Neuronal stem cell (in vitro differentiated cells): ENCODE measurements at places on chromosomes 2 and 18.
A peak's percentile ranks its signal among the peaks of the same experiment; 100 is the strongest.

GRCh38 chr2:95264624-95265023, 9.6 kb upstream of the PROM2 start:
- no peak for DNase-seq

DNA sequence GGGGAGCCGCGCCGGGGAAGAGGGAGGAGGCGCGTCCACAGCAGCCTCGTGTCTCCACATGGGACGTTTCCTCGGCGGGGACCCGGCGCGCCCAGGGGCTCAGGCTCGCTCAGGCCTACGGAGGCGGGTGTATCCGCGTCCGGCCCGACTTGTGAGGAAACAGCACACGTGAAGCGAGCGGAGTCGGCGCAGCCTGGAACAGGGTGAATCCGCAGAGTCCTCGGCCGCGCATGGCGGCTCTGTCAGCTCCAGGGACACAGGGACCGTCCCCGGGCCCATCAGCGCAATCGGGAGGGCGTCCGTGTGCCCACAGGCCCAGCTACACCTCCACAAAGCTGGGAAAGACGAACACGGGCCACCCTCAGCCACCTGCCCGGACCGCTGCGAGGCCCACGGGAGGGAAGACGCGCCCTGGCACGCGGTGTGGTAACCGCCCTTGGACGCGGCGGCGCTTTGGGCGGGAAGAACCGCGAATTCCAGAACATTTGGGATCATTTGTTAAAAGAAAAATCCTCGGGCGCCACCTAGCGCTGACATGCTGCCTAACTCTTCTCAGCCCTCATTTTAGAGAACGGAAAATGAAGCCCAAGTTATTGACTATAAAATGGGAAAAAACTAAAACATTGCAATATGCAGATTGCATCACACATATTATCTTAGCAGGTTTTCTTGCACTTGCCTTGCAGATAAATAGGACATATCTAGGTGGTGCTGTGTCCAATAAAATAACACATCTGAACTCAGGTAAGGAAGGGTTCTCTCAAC, 40.4 kb downstream of the TMEM18 start:
- DNase-seq = peak; percentile 67

DNA sequence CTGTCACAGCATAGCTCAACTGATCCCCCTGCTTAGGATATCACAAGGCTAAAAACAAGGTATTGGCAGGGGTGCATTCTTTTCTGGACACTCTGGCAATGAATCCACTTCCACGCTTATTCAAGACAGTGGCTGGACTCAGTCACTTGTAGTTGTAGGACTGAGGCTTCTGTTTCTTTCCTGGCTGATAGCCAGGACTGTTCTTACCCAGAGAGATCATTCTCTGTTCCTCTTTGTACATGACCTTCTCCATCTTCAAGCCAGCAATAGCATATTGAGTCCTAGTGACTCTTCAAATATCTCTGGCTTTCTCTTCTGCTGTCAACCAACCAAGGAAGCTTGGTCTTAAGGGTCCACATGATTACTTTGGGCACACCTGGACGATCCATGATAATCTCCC, 241.3 kb downstream of the RBM43 start:
- DNase-seq = no peak

DNA sequence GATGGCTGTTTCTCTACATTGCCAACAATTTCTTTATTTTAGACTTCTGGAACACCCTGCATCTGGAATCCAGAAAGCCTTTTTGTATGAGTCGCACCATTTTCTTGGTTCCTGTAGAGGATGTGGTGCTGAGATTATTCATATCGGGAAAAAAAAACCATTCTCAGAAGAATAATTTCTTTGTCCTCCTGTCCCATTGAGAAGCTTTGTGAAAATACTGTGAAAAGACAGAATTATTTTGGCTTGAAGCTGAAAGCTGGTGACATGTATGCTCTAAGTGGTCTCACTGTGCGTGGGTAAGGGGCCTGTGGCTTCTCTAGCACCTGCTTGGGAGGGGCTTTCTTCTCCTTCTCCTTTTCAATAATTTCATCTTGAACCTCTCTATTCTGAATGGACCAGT, 138.4 kb downstream of the FAM210A start:
- no peak for DNase-seq

DNA sequence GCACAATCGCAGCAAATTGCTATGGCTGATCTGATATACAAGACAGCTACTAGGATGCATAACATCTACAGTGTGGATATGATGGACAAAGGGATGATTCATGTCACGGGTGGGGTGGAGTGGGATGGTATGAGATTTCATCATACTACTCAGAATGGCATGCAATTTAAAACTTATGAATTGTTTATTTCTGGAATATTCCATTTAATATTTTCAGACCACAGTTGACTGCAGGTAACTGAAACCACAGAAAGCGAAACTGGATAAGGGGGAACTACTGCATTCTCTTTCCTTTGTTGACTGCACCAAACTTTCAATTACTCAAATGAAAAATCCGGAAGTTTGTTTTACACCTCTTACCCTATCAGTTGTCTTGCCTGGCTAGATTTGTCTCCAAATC, 94.4 kb upstream of the NEUROD1 start:
- DNase-seq = no peak

GRCh38 chr2:7557376-7557775, 640.2 kb downstream of the RNF144A start:
- DNase-seq = no peak

DNA sequence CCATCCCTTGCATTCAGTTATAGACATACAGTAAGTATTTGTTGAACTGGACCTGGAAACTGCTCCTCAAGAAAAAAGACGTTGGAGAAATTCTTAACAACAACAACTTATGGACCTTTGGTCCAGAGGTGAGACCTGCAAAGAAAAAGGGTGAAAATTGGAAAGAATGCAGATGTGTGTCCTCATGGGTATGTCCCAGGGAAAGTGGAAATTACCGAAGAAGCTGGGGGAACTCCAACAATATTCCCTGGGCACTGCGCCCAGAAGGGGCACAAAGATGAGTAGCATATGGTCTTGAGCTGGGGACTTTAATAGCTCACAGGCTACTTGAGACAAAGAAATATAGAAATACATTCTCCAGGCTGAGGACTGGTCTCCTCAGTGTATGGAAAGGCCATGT, 35.5 kb upstream of the YWHAQ start:
- no peak for DNase-seq

GRCh38 chr2:45445037-45445436, 166.0 kb downstream of the SRBD1 start:
- DNase-seq = no peak

GRCh38 chr2:140185076-140185475, 1404.9 kb upstream of the NXPH2 start:
- DNase-seq = no peak

DNA sequence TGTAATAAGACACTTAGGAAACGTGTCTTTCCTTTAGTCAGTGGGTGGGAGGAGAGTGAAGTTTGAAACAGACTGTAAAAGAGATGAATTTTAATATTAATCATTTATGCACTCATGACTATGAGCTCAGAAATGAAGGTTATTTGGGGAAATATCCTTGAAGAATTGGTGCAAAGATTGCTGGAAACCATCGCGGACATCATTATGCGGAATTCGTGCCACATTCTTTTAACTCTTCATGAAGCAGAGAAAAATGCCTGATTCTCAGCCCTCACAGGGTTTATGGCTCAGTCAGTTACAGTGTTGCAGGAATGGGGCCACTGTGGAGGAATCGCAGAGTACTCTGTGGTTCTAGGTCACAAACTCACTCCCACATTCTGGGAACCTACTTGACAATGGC, 109.7 kb downstream of the RGPD3 start:
- no peak for DNase-seq

DNA sequence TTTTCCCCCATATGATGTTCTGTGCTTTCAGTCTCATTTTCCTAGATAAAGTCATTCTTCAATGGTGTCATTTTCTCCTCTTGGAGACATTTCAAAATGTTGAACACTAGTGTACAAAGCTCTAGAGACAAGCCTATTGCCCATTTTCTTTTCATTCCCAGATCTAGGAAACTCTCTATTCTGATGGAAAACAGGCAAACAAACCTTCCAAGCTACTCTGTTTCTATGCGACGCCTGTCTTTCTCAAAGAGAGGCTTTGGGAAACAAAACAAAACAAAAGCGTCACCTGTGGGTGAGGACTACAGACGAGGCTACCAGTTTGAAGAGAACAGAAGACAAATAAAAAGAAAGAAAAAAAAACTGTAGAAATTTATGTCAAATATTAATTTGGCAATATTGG, 311.0 kb downstream of the CBLN2 start:
- peak; percentile 20 for DNase-seq

DNA sequence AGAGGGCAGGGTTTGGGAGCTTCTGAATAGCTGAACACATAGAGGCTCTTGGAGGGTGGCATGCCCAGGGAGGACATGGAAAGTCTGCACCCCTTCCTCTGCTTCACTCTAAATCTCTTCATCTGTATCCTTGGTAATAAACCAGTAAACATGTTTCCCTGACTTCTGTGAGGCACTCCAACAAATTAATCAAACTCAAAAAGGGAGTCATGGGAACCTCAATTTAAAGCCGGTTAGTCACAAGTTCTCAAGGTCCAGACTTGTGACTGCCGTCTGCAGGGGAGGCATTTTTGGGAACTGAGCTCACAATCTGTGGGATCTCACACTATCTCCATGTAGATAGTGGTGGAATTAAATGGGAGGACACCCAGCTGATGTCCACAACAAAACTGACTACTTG, 33.1 kb upstream of the STON1 start:
- DNase-seq = no peak

- DNase-seq = no peak
Measured at GRCh38 chr2:118987886-118988285, 45.9 kb downstream of the MARCO start.

DNA sequence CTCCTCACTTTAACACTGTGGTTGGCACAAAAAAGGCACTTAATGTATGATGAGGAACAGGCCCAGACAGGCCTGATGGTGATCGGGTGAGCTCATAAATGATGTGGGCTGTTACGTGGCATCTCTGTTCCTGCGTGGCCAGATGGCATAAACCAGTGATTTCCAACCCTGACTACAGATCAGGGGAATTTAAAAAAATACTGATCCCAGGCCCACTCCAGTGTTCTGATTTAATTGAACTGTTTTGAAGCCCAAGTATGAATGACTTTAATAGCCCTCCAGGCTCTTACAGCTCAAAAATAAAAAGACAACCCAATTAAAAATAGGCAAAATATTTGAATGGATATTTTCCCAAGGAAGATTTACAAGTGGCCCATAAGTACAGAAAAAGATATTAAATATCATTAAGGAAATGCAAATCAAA, 48.2 kb downstream of the LIPG start:
- no peak for DNase-seq

GRCh38 chr2:187486241-187486640, 38.2 kb upstream of the CALCRL start:
- no peak for DNase-seq

DNA sequence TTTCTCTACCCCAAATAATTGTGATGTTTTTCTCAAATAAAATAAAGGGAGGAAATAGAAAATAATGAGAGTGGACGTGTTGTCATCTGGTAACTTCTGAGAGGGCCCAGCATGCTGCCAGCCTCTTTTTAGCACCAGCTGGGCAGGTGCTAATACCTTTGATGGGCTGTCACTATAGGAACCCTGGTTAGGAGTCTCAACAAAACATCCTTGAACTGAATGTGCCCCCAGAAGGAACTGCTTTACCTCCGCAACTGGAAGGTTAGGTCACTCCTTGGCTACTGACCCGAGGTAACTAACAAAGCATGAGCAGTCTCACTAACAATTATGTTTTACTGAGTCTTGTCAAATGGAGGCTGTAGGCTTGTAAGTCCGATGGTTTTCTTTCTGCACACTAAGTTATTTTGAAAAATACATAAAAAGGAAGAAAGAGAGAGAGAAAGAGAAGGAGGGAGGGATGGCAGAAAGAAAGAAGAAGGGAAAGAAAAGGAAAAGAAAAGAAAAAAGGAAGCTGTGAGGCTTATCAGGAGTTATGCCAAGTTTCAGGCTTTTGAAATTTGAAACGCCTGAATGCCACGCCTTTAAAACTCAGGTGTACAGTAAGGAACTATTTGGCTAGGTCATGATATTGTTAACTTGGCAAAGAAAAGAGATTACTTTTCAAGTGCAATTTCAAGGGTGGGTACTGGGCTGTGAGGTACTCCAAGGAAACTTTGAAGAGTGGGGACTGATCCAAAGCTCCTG, 91.0 kb downstream of the TGIF1 start:
- DNase-seq = no peak

DNA sequence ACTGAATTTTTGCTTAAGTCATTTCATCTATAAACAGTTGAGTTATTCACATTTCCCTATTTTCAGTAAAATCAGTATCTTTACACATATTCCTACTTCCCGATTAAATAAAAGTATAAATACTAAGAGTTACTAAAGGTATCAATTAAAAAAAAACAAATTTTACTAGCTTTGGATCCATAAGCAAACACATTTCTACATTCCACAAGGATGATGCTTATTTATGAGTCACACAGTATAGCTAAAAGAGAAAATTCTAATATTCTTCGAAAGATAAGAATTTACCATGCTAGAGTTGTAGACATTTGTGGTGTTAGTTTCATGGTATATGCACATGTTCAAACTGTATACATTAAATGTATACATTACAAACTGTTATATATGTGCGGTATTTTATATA, 23.7 kb downstream of the PGAP1 start:
- DNase-seq = no peak

DNA sequence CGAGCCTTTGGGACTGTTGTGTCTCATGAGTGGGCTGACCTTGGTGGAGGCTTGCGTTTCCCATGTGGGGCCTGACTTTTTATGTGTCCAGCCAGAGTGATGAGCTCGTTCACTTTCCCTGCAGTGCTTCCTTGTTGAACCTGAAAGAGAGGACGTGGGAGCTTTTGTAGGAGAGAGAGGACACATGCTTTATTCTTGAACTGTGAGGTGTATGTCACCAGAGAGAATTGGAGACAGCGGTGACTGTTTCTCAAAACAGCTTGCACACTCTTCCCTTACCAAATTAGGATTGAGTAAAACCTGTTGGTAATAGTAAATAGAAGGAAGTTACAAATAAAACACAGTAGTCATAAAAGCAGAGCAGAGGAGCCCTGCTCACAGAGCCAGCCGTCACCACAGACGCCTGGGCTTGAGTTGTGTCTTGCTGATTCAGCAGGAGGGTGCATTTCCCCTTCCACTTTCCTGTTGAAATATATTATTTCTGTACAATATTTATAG, 60.7 kb downstream of the INPP4A start:
- no peak for DNase-seq

DNA sequence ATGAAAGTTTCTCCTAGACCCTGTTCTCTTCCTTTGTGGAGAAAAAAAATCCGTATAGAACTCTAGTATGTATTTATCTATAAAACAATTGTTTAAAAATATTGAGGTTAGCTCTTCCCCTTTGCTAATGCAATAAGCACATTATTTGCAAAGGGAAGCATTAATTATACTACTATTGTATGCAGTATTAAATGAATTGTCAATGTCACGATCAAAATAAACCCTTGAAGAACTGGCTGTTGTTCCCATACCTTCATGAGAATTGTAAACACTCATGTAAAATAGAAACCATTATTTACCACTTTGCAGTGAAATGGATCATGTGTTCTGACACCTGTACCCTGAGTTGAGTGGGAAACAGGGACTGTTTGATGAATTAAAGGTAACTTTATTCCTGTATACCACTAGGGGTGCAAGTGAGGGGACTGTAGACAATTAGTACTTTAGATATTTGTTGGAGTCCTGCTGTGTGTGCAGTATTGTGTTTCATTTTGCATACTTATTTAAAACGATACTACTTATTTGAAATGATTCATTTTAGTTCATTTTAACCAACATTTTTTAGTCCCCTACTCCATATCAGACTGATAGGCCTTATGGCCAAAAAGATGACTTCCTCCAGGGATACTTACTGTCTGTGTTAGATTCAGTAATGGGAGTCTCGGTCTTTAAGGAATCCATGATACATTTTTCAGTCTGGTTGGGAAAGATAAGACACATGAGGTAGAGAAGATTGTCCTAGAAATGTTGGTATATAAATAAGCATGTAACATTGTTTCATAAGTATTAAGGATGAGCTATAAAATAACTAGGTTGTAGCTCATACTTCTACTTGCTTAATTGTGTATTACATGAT, 7.9 kb downstream of the PKP4 start:
- DNase-seq = no peak
